ENCODE measurements at places on chromosomes 7 and 10. TPM values are rescaled to one million over a fixed set of nuclear protein-coding genes. Genes with fewer than 3 reads are reported as not detected.

GRCh38 chr7:30907527-30908267, 4.0 kb upstream of the AQP1 start:
- H3K36me3 ChIP-seq, result no peaks in the 10 kb centered on the region
- H3K27me3 ChIP-seq, result no peaks in the 10 kb centered on the region
- DNase-seq, result no peak
- no peak overlapping the region for H3K27ac ChIP-seq

DNA sequence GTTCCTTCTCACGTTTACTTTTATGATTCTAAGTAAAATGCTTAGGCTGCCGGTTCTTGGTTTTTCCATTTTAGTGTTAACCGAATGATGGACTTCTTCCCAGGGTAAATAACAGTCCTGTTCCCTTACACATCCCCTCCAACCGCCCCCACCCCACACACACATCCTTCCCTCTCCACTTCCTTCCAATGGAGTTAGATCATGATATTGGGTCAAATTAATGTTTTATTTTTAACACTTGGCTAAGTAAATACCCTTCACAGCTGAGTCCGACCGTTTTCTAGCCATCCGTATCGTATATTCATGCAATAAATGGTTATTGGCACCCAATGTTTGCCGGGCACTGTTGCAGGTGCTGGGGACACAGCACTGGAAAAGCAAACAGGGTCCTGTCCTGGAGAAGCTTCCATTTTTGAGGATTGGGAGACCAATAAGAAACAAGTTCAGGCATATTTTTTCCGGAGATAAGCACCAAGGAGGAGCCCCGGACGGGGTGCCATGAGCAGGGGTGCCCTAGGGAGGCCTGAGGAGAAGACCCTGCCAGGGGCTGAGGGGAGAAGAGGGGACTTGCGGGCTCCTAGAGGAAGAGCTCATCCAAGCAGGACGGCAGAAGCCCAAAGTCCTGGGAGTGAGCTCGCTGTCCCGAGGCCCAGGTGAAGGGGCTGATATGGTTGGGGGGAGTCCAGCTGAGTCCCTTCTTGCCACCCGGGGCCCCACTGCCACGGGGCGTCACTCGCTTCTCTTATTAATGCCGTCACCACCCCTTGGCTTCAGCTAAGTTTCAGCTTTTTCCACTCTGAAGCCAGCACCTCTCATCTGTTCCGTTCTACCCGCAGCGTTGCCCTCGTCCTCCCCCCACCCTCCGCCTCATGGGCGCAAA, 126.0 kb upstream of the RET start:
- DNase-seq, result no peak
- no peak overlapping the region for H3K27ac ChIP-seq
- H3K4me3 ChIP-seq, result no peak overlapping the region
- no peaks in the 10 kb centered on the region for H3K27me3 ChIP-seq
- H3K4me1 ChIP-seq, result no peaks in the 10 kb centered on the region

DNA sequence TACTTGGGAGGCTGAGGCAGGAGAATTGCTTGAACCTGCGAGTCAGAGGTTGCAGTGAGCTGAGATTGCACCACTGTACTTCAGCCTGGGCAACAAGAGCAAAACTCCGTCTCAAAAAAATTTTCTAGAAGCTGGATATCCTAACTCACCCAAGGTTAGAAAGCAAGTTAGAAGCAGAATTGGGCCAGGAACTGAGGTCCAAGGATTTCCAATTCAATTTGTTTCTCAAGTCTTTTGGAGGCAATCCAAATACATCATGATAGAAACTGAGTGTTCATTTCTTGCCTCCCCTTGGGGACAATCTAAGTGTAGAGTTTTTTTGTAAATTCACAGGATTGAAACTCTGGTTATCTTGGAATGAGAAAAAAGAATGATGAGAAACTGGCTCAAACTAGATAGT, 45.5 kb downstream of the LAMB1 start:
- H3K27ac ChIP-seq, result no peak overlapping the region
- H3K4me3 ChIP-seq, result no peak overlapping the region
- DNase-seq, result no peak

- peak; percentile 18 for DNase-seq
- peak overlapping the region; percentile 43 for H3K27ac ChIP-seq
- peaks cover 7% of the 10 kb centered on the region for H3K4me1 ChIP-seq
- H3K4me3 ChIP-seq, result peak overlapping the region; percentile 79
- H3K27me3 ChIP-seq, result no peaks in the 10 kb centered on the region
Measured at GRCh38 chr7:77537778-77538280, 734 bp downstream of the PTPN12 start.

Gene NKX6-2
- not detected for total RNA-seq
